ENCODE measurements at places on chromosomes 3 and 15. TPM values are rescaled to one million over a fixed set of nuclear protein-coding genes. Genes with fewer than 3 reads are reported as not detected.

GRCh38 chr15:78220713-78221112 lies 13.7 kb downstream of the ACSBG1 start:
- no peak for DNase-seq

The ZNF774 gene
- polyA plus RNA-seq: 1.1 TPM

DNA sequence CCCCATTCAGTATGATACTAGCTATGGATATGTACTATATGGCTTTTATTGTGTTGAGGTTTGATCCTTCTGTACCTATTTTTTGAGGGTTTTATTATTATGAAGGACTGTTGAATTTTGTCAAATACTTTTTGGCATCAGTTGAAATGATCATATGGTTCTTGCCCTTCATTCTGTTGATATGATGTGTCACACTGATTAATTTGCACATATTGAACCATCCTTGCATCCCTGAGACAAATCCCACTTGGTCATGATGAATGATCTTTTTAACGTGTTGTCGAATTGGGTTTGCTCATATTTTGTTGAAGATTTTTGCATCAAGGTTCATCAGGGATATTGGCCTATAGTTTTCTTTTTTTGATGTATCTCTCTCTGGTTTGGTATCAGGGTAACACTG lies 61.0 kb downstream of the RASA2 start:
- no peak for DNase-seq

DNA sequence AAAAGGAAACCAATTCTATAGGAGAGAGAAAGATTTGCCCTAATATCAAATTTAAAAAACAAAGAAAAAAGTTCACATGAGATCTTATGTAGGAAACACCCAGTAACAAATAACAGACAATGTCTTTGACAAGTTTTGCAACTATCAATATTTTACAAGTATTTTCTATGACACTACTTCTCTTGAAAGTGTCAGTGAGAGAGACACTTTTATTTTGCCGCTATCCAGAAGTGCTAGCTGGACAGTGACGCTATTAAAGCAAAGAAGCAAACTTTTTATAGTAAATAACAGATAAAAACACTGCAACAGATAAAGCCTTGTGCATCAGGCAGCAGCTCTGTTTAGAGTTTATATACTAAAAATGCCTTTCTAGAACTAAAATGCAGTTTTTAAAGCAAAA lies 13.3 kb downstream of the LYSMD2 start:
- DNase-seq: no peak

- no peak for DNase-seq
These were observed 301.8 kb upstream of the SEMA6D start for GRCh38 chr15:47415539-47415971.

DNA sequence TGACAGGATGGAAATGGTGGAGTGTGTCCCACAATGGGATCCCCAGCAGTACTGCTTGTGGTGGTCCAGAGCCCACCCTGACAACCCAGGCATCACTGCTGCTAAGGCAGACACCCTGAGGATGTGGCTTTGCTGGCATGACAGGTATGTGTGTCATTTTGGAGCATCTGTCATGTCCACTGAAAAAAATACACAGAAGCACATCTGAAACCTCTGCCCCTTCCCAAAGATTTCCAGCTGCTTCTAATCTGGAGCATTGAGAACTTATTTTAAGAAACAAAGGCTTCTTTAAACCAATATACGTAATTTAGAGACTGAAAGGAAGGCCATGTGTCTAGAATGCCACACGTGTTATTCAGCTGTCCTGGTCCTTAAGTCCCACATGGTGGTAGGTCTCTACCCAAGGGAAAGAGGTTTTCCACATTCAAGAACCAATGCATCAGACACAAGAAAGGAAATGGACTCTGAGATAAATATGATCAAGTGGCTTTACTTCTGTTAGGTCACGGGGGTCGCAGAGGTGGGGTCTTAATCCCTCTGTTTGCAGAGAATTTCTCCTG lies 88.3 kb downstream of the PDZRN3 start:
- DNase-seq: no peak
